AG08395 (cell line): ENCODE measurements at places on chromosomes 11 and 22.

- DNase-seq, result peak; percentile 17
Measured at GRCh38 chr11:130001461-130002351, 929 bp downstream of the PRDM10 start.

DNA sequence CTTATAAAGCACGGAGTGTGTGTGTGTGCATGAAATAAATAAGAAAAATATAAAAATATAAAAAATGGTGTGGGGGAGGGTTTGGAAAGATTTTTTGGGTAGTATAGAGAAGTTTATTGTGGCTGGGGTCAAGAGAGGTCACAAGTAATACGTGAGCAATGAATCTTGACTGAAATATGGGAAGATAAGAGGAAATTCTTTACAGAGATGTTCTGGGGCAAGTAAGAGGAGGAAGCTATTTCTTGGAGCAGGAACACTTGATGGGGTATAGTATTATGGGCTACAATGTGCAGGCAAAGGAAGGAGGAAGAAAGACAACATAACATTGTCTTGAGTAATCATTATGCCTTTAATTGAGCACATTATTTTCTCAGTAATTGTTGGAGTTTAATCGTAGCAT, 2.1 kb downstream of the HBD start:
- no peak for DNase-seq

DNA sequence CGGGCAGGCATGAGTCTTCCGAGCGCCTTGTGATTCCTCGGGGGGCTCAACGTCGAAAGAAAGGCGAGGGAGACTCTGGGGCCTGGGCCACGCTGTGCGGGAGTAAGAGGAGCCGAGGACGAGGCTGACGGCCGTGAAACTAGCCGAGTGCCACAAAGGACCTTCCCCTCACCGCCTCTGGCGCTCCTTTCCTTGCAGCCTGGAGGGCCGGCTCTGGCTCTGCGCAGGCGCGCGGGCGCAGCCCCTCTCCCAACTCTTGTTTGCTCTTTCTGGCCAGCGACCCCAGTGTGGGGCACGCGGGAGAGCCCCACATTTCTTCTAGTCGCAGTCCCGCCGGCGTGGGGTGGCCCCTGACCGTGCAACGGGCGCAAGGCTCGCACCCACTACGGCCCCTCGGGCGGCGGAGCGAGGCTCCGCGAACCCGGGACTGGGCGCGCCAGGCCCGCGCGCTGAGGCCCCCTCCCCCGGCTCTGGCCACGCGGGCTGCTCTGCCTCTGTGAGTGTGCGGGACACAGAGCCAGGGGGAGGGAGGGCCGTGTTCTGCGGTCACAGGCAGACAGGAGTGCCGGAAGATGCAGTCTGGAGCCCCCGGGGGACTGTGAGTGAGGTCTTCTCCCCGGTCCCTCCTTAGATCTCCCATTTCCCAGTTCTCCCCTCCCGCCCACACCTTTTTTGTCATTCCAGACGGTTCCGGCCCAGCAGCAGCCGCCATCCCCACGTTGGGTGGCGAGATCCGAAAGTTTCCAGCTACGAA, 1.0 kb upstream of the TOB2 start:
- peak; percentile 33 for DNase-seq

- no peak for DNase-seq
Measured at GRCh38 chr22:19526702-19527111, 2.5 kb upstream of the CLDN5 start.
